ENCODE measurements at places on chromosomes 16 and 17.

GRCh38 chr16:22213236-22213635 lies 7.2 kb downstream of the EEF2K start:
- DNase-seq: no peak

- DNase-seq: no peak
Observed at GRCh38 chr17:65690626-65691310, 129.3 kb upstream of the AXIN2 start.

- no peak for DNase-seq
Observed at GRCh38 chr16:24900230-24900629, 54.5 kb downstream of the SLC5A11 start.

DNA sequence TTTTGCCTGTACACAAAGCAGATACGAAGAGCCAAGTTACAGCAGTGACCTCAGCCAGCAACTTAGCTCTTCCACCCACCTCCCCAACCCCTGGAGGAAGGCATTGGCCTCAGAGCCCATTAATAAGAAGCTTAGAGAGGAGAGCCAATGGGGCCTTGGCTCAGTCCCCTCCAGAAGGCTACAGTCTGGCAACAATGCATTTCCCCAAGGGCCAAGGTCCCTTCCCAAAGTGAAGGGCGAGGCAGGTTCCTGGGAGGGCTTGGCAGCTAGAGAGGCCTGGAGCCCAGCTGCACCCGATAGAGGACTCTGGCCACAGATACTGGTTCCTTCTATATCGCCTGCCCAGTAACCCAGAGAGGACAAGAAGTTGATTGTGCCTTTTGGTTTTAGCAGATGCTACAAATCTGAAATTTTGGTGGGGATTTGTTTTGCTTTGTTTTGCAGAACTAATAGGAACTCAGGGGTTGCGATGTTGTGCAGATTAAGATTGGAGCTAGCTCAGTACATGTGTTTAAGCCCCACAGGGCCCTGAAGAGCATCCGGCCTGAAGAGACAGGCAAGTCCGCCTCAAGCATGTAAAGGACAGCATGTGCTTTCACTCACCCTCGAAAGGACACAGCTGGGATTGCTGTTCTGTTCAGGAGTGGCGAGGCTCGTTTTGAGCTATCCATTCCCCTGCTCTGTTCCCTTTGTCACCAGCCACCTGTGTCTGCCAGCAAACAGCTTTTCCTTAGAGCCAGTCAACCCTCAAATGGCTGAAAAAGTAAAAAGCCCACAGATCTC lies 12.0 kb upstream of the PNPO start:
- no peak for DNase-seq

GRCh38 chr17:12665263-12666210 lies at the start of gene MYOCD:
MYOCD (plus strand) TSS chr17:12665890; CDS start chr17:12666189, 299 bp downstream.
- DNase-seq: no peak

DNA sequence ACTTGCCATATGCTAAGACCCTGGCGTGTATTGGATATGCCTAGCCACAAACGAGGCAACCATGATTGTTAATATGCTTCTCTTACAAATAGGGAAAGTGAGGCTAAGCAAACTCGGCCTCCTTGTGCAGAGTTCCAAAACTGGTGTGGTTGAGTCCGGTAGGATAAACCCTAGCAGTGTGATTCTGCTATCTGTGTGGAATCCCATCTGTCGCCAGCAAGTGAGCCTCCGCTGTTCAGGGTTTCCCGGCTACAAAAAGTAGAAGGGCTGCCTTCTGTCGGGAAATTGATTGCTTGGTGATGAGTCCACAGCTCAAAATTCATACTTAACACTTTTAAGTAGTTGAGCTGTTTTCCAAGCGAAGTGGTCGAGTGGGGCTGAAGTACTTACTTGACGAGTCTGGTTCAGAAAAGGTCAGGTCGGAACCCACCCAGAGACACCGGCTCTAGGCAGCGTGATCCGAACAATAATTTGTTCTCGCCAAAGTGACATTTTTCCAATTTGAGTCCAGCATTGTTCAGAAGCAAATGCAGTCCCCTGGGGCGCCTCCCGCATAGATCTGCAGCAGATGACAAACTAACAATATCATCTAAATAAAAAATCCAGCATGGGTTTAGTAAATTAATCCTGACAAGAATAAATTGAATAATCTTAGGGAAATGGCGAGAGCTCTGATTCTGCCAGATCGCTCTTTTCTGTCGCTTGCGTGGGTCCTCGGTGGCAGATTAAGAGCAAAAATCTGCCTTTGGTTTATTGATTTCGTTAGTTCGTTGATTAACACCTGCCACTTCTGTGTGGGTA lies 686.7 kb upstream of the RBFOX1 start:
- DNase-seq: no peak

All from stimulated activated CD4-positive, alpha-beta T cell treated with anti-CD3 and anti-CD28 coated beads, Interleukin-4, amount 100 ng/mL, for 1 hour (primary cell).